ENCODE measurements at places on chromosomes 2 and 18. TPM values are rescaled to one million over a fixed set of nuclear protein-coding genes. Genes with fewer than 3 reads are reported as not detected.

SOX11 gene
- total RNA-seq = 11.2 TPM

- DNase-seq = no peak
Measured at GRCh38 chr18:24019641-24020331, 5.2 kb downstream of the TTC39C start.

- no peak for DNase-seq
Measured at GRCh38 chr2:150441226-150441625, 46.2 kb downstream of the RND3 start.

DNA sequence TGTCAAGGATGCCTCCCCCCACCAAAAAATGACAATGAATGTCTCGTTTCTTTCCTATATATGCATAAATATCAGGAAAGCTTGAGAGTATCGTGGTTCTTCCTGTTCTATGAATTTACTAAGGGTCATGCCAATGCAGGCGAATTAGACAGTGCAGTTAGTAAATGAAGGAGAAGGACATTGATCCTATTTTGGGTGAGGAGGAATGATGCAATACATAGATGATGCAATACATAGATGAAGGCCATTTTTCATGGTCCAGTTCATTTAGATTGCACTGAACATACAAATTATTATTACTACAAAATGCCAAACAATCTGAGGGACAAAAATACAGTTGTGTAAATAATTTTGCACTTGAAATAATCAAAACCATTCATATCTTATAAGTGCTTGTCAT lies 1265.0 kb downstream of the LRP1B start:
- no peak for DNase-seq

Measured in Daoy (cell line).